ENCODE measurements at places on chromosomes 1 and 21.

GRCh38 chr1:116130356-116130755, 19.2 kb downstream of the MAB21L3 start:
- no peak for DNase-seq

GRCh38 chr21:36694031-36694515, 4.8 kb upstream of the SIM2 start:
- DNase-seq: no peak

- no peak for DNase-seq
Observed at GRCh38 chr21:45913886-45914285, 67.7 kb upstream of the COL6A1 start.

DNA sequence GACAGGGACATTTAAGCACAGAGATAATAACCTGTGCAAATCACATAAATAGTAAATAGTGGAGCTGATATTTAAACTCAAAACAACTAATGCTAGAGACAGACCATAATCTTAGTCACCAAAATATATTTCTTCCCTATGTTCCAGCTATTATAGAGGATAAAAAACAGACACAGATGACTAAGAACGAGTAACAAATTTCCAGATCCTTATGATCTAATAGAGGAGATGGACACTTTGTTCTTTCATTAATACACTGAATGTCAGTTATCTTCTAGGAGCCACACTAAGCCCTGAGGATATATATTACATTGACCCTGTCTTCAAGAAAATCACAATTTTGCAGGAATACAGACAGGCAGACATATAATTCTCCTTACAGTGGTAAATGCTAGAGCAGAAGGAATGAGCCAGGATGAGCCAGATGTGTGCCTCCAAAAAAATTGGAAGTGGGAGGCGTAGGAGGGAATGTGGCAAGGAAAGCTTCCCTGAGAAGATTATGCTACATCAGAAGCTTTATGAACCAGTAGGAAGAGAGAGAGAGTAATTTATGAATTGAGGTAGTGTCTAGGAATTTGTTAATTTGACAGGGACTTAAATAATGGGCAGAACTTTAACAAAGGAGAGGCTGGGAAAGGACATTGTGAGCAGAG, 395.4 kb upstream of the BEND5 start:
- DNase-seq: no peak

DNA sequence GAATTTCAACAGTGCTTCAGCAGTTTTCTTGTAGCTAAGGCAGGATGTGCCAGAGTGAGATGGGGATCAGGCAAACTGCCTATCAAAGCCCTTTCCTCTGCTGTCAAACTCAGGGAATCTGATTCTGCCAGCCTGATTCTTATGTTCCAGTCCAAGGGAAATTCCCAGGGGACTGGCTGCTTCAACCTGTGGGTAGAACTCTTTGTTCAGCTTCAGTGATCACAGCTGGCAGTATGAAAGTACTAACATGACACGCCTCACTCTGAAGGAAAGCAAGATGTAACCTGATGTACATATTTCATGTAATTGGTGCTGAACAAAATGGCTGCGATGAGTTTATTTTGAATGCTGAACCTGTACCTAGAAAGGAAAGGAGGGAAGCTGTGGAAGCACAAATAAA, 40.1 kb upstream of the SLC5A9 start:
- no peak for DNase-seq

- DNase-seq: peak; percentile 80
Observed at GRCh38 chr1:53369034-53369750, 41.3 kb upstream of the LRP8 start.

GRCh38 chr1:185096531-185096930, 51.2 kb downstream of the RNF2 start:
- DNase-seq: no peak

GRCh38 chr1:2360588-2361364, 30.6 kb downstream of the MORN1 start:
- no peak for DNase-seq

GRCh38 chr1:111733183-111733991, 5.8 kb downstream of the INKA2 start:
- DNase-seq: no peak

GRCh38 chr1:219505886-219506285, 107.0 kb downstream of the ZC3H11B start:
- no peak for DNase-seq

GRCh38 chr1:54705153-54705552, 10.5 kb upstream of the TTC4 start:
- no peak for DNase-seq

DNA sequence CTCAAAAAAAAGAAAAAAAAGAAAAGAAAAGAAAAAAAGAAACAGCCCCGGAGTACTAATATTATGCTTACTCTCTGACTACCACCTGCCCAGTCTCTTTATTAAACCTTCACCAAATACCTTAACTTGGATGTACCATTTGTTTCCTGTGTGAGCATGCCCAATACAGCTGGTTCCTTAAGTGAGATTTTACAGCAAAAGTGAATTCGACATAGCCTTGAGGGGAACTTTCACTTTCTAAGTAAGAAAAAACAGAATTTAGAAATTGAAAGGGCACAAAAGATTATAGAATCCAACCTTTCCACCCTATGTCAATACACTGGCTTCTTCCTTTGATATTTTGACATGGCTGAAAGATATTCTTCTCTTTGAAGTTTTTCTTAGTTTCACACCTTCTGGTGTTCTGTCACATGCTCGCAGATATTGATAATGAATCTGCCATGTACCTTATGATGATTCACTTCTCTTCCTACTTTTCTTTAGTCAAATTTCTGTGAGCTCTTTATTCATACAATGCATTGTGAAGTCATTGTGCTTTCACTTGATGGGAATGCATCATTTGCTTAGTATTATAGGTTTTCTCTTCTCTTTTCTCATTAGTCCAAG, 5.2 kb upstream of the GIPC2 start:
- no peak for DNase-seq

- no peak for DNase-seq
Observed at GRCh38 chr1:226476648-226477319, 68.9 kb upstream of the PARP1 start.

DNA sequence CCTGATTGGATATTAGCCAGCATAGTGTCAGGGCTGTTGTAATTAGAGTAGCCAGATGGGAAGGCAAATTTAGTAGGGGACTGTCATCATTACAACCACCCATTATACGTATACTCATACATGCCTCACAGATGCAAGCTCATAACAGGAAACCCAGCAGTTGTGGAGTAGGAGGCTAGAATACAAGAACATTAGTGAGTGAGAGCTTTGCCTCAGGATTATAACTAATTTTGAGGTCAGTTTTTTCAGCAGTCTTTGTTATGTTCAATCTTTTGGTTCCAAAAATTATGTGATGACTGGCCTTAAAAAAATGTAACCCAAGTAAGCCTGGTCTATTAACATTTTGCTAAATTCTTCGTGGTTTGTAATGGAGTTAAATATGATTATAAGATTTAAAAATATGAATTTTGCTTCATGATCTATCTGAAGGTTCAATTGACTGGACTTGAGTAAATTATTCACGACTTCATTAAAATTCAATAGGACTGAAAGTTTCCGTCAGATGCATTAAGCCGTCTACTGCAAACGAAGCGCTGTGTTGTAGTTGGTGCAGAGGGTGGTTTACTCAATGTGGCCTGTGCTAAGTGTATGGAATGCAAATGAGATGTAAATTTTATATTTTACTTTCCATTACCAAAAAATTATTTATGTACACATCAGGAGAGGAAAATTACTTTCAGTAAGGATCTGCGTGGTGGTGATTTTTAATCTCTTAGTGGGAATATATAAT, 48.8 kb downstream of the KCNK1 start:
- DNase-seq: no peak

DNA sequence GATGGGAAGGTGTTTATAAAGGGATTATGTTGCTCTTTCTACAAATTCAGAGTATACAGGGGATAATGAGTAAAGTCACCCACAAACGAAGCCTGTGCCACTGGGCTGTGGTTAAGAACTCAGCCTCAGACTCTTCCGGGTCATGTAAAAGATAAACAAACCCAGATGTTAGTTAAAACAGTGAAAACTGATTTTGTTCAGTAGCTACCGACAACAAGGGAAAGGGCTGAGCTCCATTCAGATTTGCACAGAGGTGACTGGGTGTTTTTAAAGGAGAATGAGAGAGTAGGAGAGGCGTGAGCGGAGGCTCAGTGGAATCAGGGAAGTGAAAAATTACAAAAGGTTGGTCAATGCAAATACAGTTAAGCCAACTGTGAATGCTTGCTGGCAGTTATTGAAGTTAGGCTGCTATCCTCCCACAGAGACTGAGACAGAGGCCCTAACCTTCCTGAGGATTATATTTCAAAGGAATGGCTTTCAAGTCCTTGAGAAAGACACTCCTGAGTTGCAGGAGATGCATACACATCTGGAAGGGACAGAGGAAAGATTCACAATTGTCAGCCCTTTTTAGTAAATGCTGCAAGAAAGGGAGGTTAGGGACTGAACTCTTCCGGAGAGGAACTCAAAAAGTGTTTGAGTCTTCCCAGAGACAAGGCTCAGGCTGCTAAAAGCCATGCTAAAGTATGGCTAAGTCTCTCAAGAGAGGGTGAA, 29.9 kb upstream of the SAMD13 start:
- no peak for DNase-seq

- no peak for DNase-seq
Observed at GRCh38 chr1:19734056-19734455, 65.7 kb downstream of the TMCO4 start.

DNA sequence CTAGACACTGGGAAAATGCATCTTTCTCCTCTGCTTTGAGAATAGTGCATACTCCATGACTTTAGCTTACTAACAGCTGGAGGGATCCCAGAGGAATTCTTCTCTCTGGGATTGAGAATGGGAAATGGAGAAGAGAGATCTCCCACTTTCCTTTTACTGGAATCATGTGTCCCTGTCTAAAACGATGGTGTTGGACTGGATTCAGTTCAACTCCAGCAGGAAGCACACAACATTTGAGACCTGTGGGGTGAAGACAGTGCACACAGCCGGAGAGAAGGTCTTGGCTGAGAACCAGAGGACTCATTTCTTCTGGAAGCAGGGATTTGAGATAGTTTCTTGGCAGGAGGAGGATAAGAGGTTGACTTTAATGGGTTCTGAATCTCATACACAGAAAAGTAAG, 58.7 kb downstream of the TRABD2B start:
- no peak for DNase-seq

DNA sequence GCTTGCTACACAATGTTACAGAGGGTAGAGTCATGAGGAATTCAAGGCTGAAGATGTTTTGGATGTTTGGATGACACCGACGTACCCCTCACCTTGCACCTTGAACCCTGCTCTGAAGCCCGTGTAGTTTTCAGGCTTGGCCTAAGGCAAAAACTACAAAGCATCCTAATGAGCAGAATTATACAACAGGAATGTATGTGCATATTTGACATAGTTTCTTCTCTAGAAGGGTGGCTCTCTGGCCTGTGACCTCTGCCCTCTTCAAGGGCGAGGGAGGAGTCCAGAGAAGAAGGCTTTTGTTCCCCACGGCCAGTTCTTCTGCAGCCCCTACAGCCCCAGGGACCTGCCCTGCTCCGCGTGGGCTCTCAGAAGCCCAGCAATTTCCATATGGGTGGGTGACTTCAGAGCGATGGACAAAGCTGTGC, 43.3 kb downstream of the L1TD1 start:
- no peak for DNase-seq

GRCh38 chr1:24934310-24935195, 4.5 kb upstream of the RUNX3 start:
- no peak for DNase-seq

DNA sequence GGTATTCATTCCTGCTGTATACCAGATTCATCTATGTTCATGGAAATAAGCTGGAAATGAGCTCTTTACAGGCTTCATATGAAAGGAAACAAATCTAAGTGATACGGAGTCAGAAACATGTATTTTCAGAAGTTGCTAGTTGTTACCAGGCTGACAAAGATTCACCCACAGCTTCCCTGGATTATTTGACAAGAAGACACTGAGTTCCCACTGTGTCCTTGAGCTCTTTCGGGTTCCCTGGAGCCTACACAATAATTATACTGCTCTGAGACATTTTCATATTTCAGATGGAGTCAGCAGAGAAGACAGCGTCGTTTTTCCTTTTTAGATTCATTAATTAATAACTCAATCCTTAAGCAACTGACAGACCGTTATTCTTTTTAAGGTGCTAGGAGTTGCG, 29.3 kb upstream of the MTR start:
- no peak for DNase-seq

- no peak for DNase-seq
Observed at GRCh38 chr1:3401585-3402257, 52.7 kb upstream of the ARHGEF16 start.

DNA sequence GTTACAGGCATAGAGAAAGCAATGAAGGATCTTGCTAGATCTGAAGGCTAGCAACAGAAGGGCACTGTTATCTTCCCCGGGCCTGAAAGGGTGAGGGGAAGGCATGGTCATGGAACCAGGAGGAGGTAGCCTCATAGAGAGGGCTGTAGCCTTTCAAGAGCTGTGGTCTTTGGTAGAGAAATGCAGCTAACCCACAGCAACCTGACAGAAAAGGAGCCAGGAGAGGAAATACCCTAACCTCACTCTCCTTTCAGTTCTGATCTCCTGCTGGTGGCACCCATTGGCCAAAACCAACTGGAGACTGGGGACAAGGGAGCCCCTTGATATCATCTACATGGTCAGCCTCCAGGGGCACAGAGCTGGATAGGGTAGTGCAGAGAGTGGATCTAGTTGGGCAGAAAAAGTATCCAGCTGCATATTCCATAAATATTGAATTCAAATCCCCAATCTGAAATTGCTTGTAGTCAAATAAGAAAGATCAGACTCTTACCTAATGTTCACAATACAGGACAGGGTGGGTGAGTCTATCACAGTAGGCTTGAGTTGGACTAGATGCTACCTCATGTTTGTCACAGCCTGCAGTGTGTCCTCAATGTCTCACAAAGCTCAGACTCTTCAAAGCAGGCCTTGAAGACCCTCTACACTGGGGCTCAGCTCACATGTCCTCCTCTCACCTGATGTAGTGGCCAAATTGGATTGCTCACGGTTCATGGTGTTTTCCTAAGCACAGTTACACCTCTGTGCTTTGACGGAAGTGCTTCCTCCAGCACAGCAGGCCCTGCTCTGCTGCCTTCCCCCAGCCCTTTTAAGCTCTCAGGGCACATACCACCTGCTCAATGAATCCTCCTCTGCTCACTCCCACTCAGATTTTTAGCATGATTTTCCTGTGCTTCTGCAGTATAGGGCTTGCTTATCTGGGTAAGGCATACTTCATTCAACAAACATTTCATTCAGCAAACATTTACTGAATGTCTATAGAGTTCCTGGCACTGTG, 74.1 kb upstream of the JUN start:
- peak; percentile 21 for DNase-seq

DNA sequence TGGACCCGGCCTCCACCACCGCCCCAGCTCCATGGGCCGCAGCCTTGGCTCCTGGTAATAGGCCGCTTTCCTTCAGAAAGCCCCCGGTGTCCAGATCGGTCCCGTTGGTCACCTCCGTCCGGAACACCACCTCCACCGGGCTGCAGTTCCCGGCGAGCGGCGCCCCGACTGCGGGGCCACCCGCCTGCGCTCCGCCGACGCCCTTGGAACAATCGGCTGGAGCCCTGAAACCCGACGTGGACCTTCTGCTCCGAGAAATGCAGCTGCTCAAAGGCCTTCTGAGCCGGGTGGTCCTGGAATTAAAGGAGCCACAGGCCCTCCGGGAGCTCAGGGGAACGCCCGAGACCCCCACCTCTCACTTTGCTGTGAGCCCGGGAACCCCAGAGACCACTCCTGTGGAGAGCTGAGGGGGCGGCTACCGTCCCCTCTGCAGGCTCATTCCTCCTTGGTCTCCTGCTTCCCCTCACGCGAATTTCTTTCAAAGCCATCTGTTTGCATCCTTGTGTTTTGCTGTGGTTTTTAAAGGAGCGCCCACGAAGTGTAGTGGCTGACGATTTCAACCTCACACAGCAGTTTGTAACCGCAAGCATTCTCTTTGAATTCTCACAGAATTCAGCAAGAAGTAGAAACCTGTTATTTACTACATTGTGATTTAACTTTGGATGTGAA, 6.0 kb downstream of the FCRLB start:
- DNase-seq: no peak

- DNase-seq: no peak
Observed at GRCh38 chr1:165119086-165119485, 237.4 kb downstream of the LMX1A start.

Data from SHP77 (cell line).